ENCODE measurements at places on chromosomes 4 and X. TPM values are rescaled to one million over a fixed set of nuclear protein-coding genes. Genes with fewer than 3 reads are reported as not detected.
A peak's percentile ranks its signal among the peaks of the same experiment; 100 is the strongest.

Gene CT83
- total RNA-seq: not detected

Gene ATP1B4
- not detected for total RNA-seq

Gene ACOT9
- total RNA-seq: 51.2 TPM

Gene GPRASP3
- total RNA-seq: 0.87 TPM

GRCh38 chr4:128502818-128503527 is 215.4 kb upstream of the PGRMC2 start:
- DNase-seq: peak; percentile 27

DNA sequence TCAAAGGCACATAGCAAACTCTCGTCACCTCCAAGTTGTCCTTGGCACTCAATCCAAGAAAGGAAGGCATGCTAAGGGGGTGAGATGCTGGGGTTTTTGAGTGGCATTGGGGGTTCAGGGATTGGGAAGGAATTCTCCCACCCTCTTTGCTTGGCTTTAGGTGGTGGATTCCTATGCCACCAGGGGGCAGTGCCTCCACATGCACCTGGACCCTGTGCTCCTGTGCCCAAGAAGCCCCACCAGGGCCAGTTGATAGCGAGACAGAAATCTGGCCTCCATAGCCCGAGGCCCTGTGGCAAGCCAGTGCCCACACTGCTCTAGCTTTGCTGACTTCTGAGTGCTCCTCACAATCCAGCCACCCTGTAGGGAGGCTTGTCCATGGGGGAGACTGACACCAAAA is 2.0 kb upstream of the FATE1 start:
- DNase-seq: no peak

- DNase-seq: no peak
Observed at GRCh38 chr4:122622400-122622799, 1.5 kb upstream of the IL21 start.

GRCh38 chr4:123553733-123554637 is 157.4 kb downstream of the SPRY1 start:
- DNase-seq: peak; percentile 83

DNA sequence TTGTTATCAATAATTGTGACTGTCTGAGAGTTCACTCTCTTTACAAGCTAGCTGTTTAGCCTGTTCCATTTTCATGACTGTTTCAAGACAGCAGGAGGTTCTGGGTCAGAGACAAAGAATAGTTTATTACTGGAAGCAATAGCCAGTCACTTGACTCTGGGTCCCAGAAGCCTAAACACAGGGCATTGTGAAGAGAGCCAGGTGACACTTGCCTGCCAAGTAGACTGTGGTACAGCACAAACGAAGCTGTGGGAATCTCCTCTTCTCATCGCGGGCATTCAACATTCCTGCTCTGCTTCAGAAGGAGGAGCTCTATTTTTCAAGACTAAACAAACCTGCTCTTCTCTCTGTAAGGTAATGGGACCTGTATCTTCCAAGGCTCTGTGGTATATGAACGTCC is 485.1 kb downstream of the TRIML1 start:
- DNase-seq: no peak

- no peak for DNase-seq
Observed at GRCh38 chr4:173057442-173057841, 111.2 kb upstream of the GALNT7 start.

GRCh38 chr4:127134490-127134889 is 498.3 kb upstream of the INTU start:
- no peak for DNase-seq

DNA sequence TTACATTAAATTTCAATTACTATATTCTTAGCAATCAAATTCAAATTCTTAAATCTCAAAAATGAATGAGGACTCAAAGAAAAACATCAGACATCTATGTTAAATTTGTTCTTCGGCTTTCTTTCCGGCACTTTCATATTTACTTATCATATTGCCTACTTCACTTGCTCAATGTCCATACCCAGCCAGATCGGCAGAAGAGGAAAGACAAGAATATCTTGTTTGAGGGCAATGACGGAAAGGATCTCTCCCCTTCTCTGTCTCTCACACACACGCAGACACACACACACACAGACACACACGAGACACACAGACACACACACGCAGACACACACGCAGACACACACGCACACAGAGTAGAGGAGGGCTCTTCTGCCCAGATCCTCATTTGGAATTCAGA is 13.2 kb upstream of the IRF2 start:
- DNase-seq: no peak

GRCh38 chrX:142084611-142085010 is 120.5 kb downstream of the MAGEC2 start:
- DNase-seq: no peak

DNA sequence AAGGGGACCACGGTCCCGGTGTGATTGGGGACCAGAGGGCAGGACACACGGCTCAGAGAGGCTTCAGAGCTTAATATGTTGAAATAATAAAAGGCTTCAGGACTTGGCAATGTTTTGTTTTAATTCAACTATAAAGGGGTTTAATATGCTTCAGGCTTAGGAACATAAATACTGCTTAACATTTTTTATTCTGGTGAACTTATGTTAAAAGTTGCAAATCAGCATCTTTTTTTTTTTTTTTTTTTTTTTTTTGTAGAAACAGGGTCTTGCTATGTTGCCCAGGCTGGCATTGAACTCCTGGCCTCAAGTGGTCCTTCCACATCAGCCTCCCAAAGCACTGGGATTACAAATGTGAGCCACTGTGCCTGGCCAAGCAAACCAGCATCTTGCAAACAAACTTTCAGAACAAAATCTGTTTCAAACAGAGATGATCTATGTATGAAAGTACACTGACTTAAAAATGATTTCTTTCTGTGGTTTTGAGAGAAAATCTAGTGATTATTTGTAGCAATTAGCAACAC is 37.7 kb downstream of the RHOH start:
- no peak for DNase-seq

DNA sequence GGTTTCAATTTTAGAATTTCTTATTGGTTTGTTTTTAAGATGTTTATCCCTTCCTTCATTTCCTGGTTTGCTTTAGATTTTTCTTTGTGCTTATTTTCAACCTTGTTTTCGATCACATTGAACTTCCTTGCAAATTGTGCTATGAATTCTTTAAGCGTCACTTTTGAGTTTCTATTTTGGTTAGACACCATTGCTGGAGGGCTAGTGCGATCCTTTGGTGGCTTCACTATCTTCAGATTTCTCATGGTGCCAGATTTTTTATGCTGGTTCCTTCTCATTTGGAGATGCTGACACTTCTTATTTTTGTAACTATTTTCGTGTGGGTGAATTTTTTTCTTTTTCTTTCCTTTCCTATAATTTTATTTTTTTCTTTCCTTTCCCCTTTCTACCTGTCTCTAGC is 227.2 kb upstream of the HDX start:
- DNase-seq: no peak

GRCh38 chr4:3686753-3687152 is 79.4 kb upstream of the ADRA2C start:
- DNase-seq: no peak

DNA sequence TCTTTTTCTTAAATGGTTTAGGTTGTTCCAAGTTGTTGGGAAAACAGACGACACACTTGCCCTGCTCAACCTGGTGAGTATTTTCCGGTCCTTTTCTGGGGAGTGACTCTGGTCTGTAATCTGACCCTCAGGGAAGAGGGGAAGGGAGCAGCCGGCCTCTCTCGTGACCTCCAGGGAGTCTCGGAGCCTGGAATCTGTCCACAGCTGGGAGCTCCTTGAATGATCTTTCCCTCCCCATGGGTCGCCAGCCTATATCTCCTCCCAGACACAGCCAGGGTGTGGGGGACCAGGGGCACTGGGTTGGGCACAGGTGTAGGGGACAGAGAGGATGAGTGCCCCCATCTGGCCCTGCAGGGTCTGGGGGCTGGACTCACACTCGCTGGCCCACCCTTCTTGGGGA is 18.9 kb downstream of the TMEM175 start:
- no peak for DNase-seq

- no peak for DNase-seq
Observed at GRCh38 chr4:181690498-181690897, 552.7 kb upstream of the TENM3 start.

GRCh38 chrX:154010330-154011087 is 9.2 kb downstream of the IRAK1 start:
- DNase-seq: no peak

DNA sequence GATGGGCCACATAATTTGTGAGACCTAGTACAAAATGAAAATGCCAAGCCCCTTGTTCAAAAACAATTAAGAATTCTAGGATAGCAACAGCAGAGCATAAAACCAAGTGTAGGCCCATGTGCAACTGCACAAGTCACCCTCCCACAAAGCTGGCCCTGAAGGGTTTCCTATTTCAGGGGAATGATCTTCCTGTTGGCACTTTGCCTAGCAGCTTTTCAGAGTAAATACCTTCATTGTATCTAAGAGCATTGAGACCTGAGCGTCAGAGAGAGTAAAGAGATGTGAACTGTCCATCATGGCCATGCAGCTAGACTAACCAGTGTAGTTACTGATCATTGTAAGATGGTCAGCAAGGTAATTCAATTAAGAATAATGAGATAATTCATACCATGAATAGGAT is 113.6 kb downstream of the CNKSR2 start:
- DNase-seq: peak; percentile 15

Measured in renal cortical epithelial cell (primary cell).